ENCODE measurements at places on chromosomes 2 and 18.

DNA sequence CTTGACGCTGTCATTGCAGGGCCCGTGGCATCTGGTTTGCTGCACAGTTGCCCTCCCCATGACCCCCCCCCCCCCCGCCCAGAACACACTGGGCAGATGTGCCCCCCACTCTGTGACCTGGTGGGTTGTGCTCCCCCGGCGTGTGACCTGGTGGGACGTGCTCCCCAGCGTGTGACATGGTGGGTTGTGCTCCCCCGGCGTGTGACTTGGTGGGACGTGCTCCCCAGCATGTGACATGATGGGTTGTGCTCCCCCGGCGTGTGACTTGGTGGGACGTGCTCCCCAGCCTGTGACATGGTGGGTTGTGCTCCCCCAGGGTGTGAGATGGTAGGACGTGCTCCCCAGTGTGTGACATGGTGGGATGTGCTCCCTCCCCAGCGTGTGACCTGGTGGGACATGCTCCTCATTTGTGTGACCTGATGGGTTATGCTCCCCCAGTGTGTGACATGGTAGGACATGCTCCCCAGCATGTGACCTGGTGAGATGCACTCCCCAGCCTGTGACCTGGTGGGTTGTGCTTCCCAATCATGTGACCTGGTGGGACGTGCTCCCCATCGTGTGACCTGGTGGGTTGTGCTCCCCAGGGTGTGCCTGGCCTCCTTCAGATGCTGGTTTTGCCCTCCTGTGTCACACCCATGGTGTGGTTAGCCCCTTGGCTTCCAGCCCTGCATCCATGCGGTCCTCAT lies 213.7 kb downstream of the AGAP1 start:
- DNase-seq = no peak

DNA sequence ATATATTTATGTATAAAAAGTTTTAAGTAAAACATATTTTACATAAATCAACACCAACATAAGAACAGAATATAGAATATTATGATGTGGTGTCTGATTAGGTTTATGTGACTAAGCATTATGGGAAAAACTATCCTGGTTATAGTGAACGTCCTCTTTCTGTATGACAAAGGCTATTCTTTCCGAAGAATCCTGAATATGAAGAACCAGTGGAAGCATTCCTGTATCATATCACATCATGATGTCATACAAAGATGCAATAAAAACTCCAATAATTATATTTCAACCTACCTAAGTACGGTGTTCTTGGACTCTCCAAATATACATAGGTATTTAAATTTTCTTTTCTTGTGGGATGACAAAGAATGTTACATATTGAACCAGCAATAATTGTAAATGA lies 37.5 kb upstream of the HDAC4 start:
- DNase-seq = no peak

DNA sequence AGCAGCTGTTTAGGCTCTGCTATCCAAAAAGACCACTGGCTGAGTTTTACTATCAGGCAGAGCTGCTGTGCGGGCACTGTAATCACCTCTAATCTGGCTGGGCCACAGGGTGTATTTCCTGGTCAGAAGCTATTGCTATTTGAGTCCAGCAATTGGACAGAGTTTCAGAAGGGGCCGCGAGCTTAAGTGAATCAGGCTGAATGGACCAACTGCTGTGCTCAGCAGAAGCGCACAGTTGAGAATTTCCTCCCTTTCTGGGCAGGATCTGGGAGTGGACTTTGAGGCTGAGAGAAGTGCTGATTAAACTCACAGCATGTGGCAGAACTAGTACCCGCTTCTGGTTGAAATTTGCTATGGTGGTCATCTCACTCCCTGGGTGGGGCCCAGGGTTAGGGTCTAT lies 251.8 kb downstream of the INSIG2 start:
- DNase-seq = no peak

DNA sequence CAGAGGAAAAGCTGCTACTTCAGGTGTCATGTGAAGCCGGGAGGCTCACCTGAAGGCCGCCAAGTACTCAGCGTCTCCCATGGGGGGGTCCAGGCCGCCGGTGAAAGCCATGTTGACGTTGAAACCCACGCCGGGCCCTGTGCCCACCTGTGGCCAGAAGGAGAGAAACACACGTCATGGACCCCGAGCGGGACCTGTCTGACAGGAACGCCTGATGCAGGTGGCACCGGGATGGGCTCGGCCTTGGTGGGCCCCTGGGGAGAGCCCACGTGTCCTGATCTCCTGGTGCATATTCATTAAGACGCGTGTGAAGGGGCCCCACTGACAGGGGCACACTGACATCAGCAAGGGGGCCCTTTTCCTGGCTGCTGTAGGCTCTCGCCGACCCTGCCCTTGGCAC lies 233.2 kb downstream of the TWIST2 start:
- no peak for DNase-seq

- no peak for DNase-seq
Observed at GRCh38 chr2:71389384-71390072, 57.9 kb downstream of the ZNF638 start.

DNA sequence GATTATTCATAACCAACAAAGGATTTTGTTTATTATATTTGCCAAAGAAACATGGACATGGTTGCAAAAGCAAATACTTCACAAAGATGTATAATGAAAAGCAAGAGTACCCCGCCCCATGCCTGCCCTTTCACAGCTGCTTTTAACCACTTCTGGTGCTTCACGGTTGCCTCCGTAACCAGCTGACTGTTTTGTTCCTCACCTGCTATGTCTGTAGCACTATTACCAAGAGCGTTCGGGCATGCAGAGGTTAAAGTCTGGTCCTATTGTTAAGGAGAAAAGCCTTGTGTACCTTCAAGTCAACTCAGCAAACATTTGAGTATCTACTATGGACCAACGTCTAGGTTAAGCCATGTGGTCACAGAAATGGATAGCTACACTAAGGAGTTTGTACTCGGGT lies 115.2 kb upstream of the FOSL2 start:
- peak; percentile 59 for DNase-seq

- no peak for DNase-seq
Observed at GRCh38 chr2:220076734-220077133, 449.3 kb downstream of the SLC4A3 start.

DNA sequence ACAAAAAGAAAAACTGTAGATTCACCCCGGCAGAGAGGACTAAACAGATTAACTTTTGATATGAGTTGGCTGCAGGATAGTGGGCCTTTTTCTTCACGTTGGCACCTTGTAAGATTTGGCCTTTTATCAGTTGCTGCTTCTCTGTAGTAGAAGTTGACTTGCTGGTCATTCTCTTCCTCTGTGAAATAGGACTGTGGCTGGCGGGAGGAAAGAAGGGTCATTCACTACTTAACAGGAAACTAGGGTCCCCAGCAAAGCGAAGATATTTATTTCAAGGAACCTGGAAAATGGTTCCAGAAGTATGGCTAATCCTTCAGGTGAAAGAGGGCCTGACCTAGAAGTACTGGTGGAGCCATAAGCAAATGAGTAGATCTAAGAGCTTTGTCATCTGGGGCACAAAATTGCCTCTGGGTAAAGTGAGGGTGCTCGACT lies 383 bp upstream of the ATP5MC3 start:
- no peak for DNase-seq

- DNase-seq = no peak
Observed at GRCh38 chr2:195535911-195536522, 121.0 kb upstream of the SLC39A10 start.

DNA sequence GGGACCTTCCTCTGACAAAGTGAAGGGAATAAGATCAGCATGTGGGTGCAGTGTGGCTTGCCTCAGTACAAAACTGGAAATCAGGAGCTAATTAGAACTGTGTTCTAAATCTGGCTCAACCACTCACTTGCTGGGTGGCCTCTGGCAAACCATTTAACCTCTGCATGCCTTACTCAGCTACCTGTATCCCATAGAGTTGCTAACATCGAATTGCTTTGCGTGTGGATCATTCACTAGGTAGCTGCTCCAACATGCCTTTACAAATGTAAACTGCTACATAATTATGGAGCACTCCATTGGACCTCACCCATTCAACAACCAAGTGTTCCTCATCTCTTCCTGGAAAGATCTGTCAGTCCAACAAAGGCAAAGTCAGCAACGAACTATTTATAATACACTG lies 19.0 kb downstream of the PLEKHM3 start:
- DNase-seq = no peak

- DNase-seq = no peak
Observed at GRCh38 chr2:188970211-188970610, 4.0 kb upstream of the COL3A1 start.

GRCh38 chr2:148952621-148953020 lies 77.6 kb downstream of the KIF5C start:
- DNase-seq = no peak

DNA sequence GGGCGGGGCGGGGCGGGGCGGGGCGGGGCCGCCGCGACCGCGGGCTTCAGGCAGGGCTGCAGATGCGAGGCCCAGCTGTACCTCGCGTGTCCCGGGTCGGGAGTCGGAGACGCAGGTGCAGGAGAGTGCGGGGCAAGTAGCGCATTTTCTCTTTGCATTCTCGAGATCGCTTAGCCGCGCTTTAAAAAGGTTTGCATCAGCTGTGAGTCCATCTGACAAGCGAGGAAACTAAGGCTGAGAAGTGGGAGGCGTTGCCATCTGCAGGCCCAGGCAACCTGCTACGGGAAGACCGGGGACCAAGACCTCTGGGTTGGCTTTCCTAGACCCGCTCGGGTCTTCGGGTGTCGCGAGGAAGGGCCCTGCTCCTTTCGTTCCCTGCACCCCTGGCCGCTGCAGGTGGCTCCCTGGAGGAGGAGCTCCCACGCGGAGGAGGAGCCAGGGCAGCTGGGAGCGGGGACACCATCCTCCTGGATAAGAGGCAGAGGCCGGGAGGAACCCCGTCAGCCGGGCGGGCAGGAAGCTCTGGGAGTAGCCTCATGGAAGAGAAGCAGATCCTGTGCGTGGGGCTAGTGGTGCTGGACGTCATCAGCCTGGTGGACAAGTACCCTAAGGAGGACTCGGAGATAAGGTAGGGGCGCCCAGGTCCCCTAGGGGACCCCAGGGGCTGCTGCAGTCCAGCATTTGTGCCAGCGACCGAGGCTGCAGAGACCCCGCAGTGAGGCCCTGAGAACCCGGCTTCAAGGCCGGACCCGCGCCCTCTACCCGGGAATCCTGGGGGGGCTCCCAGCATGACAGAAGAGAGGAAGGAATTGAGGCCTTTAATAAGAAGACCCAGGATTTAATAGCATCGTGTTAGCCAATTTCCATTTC lies at the start of gene KHK:
KHK (plus strand) TSS at position 49 of the 870 bp plus-strand sequence; CDS start at position 537, 488 bp downstream.
- peak; percentile 70 for DNase-seq

DNA sequence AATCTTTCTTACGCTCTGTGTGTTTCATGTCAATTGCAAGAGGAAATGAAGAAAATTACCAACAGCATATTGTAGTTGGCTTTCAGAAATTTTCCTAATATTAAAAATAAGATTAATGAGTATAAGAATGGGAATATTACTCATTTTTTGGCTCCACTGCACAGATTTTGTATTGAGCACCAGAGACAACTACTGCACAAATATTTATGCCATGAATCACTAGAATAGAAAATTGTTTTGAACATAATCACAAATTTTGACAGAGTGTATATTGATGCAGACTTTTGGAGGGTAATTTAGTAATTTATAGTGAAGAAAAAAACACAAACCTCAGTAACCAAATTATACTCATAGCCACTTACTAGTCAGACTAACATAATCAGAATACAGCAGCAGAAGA lies 118.3 kb downstream of the DOK6 start:
- no peak for DNase-seq

GRCh38 chr2:64404743-64405142 lies 49.2 kb upstream of the LGALSL start:
- DNase-seq = no peak

DNA sequence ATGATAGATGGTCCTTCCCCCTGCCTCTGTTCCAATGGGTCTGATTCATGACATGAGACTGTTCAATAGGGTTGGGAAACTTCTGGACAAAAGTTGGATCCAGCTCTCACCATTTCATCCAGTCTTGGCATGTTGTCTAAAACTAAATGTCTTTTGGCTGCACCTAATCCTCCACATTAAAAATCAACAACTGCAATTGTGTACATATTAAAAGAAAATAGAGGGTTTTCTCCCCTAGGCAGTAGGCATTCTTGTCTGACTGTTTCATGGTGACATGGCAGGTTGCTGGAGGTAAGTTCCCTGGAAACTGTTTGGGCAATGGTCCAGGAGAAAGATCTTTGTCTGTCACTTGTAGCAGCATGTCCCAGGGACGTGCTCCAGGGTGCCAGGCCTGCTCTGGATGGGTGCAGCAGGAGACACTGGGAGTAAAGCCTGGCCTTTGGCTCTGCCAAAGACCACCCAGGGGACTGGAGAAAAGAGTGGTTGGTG lies 135.8 kb downstream of the TCF4 start:
- no peak for DNase-seq

- no peak for DNase-seq
Observed at GRCh38 chr2:164737612-164738081, 104.0 kb downstream of the COBLL1 start.

GRCh38 chr18:58606236-58606635 lies 22.7 kb downstream of the ALPK2 start:
- no peak for DNase-seq

DNA sequence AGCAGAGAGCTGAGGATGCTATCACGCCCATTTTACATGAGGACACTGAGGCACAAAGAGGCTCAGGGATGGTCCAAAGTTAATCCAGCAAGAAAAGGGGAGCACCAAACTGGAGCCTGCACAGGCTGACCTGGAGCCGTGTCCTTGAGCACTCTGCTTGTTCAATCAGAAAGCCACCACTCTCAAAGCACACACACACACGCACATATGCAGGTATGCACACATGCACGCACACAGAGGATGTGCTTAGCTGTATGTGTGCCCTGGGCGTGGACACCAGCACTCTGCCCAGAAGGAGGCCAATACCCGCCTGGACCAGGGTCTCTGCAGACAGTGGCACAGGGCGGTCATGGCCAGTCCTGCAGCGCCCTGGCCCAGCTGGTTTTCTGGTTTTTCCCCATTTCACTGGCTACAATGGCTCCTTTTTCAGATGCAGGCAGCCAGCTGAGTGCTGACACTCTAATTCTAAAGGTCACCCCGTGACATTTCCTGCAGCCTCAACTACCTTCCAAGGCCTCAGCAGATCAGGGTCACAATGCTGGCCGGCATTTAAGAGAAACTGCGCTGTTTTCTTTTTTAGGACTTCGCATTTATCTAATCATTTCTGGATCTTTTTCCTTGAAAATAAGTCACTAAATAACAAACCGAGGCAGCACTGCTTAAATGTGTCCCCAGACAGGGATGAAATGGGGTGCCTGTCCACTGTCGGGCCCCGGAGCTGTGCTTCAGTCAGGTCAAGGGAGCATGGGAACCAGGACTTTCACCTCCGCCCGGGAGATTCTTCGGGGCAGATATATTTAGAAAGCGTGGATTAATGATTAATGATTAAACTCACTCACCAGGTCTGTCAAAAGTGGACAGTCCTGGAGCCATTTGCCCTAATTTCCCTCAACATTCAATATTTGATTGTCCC lies 104.5 kb downstream of the HDAC4 start:
- no peak for DNase-seq

- no peak for DNase-seq
Observed at GRCh38 chr2:53768242-53768542, 588 bp downstream of the CHAC2 start.

GRCh38 chr2:11097038-11097720 lies 58.1 kb upstream of the SLC66A3 start:
- no peak for DNase-seq

DNA sequence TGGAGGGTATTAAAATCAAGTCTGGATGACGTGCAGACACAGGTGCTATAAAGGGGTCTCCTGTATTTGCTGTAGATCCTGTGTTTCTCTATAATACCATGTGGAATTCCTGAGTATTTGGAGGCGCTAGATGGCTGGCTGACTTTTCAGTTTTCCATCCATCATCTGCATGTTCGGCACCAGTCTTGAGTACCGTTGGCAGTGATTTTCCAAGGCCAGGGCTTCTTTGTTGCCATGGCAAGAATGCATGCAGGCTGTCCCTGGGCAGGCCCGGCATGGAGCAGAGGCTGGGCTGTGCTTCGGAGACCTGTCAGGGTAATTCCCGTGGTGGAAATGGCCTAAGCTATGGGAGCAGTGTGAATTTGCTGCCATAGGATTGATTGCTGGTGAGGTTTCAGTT lies 405.9 kb upstream of the HS6ST1 start:
- DNase-seq = no peak
